Stimulated activated CD4-positive, alpha-beta T cell treated with anti-CD3 and anti-CD28 coated beads, Interleukin-15, amount 100 ng/mL, for 1 hour (primary cell): ENCODE measurements at places on chromosomes 3 and 15.

GRCh38 chr3:171262431-171262830, 197.8 kb downstream of the TNIK start:
- DNase-seq = no peak

GRCh38 chr3:192024751-192025150, 563.8 kb downstream of the PYDC2 start:
- DNase-seq = no peak

- no peak for DNase-seq
Observed at GRCh38 chr15:92811148-92811913, 88.8 kb upstream of the CHD2 start.

DNA sequence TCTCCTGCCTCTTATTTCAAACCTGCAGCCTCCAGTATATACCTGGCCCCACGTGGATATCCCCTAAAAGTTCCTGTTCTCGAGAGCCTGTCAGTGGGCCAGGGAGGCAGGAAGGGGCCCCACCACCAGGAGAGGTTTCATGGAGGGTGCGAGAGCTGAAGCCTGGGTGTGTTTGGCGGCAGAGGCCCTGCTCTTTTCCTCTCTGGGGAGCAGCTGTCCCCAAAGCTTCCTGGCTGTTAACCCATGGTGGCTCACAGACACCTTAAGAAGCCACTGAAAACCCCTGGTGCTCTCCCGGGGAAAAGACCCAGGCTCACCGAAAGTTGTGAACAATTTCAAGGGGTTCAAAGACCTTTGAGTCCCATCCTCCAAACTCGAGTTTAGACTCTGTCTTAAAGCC, 1.1 kb downstream of the PRRT3 start:
- no peak for DNase-seq

DNA sequence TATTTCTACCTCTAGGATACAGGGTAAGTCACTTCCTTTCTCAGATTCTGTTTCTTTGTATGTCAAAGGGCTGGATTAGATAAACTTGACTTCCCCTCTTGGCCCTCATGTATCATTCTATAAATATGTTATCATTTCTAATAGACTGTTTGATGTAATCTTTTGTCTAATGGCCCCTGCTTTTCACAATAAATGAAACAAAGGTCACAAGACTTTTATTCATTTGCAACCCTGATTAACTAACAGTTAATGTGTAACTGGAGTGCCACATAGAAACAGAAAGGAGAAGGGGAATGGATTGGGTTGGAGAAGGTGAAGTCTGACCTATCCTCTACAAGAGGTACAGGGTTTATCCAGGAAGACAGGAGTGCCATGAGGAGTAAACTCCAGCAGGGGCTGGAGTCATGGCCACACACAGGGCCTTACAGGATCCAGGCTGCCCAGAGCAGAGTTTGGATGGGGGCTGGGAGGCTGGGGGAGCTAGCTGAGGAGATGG, 8.0 kb upstream of the B3GNT5 start:
- DNase-seq = no peak

GRCh38 chr3:60855250-60855649, 396.0 kb downstream of the FHIT start:
- no peak for DNase-seq

GRCh38 chr15:34154725-34155204, 52.9 kb downstream of the PGBD4 start:
- DNase-seq = no peak

- DNase-seq = no peak
Observed at GRCh38 chr3:35707904-35708303, 68.6 kb downstream of the ARPP21 start.

- no peak for DNase-seq
Observed at GRCh38 chr15:101355678-101356464, 60.8 kb upstream of the SNRPA1 start.

- DNase-seq = no peak
Observed at GRCh38 chr15:25724899-25725298, 138.2 kb downstream of the ATP10A start.

DNA sequence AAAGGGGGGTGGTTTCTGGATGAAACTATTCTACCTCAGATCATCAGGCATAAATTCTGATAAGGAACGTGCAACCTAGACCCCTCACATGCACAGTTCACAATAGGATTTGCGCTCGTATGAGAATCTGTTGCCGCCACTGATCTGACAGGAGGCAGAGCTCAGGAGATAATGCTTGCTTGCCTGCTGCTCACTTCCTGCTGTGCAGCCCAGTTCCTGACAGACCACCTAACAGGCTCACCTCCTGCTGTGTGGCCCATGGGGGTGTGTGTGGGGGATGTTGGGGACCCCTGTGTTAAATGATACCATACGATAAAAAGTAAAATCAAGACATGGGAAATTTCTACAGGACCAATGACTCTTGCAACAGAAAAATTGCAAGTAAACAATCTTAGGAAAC, 24.0 kb downstream of the CP start:
- no peak for DNase-seq
